ENCODE measurements at places on chromosomes 5 and 9.

GRCh38 chr5:64519263-64519662, 13.4 kb downstream of the RGS7BP start:
- DNase-seq, result no peak

DNA sequence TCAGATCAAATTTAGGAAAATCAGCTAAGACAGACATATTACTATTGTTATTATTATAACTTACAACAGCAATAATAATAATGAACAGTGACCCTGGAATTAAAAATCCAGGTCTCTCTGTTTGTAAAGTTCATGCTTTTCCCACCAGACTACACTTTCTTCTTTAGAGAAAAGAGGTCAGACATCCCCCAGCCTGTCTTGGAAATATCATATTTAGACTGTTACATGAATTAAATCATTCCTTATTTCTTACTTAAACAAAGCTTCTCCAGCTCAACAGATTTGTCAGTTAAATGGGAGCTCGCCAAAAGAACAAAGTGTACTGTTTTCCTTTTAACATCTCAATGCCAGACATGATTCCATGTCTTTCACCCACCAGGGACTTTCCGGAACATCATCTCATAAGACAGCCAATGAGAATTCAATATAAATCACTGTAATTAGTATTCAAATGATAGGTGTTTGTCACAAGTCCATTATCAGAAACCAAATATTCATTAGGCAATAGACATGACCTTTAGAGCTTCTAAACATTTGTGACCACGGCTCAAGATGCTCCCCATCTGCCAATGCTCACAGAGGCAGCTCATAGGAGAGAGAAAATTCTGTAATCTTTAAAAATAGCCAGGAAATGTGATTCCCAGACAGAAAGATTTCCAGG, 351.9 kb downstream of the ENC1 start:
- DNase-seq, result no peak

DNA sequence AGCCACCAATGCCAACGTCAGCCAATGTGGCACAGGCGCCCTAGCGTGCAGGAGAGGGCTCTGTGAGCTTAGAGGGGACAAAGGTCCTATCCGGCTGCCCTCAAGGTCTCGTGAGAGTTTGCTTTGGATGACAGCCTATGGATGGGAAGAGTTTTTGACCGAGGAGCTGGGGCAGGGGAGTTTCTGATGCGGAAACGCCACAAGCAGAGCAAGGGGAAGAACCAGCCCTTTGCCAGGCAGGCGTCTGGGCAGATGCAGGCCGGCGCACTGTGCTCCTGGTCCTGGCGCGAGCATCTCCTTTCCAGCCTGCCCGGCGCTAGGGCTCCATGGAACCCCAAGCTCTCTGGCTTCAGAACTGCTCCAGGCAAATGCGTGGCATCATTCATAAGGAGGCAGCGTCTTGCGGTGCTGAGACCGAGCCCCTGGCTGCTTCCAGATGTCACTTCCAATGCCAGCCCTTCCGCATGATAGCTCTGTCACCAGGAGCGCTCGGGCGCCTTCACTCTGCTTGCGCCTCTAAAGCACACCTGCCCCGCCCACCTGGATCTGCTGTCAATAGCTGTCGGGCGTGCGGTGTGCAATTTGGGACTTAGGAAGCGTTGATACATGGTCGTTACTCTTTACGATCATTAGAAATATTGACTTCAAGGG, 374.9 kb upstream of the IRX1 start:
- DNase-seq, result no peak

DNA sequence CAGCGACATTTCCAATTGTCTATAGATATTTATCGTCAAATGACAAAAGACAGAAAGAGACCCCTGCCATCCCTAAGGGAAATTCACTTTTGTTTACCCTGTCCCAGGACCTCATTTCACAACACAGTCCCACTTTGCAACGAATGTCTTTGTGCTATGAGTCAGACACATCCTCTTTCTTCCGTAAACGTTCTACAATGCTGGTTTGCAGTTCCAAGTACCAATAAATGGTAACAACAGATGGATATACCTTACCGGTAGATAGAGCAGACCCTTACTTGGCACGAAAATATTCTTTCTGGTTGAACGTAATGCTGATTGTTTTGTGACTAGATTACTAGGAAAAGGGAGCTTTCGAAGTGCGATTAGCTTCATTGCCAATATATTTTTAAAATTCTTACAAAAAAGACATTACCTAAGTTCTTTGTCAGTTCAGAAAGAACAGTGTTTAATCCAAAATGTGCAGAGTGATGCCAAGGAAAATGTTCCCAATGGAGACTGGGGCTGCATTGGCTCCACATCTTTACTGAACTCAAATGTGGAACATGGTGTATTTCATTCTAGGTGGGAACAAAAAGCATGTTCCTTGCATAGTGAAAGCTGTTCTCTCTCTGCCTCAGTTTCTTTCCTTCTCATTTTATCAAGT, 202.5 kb upstream of the SLC27A6 start:
- no peak for DNase-seq

- no peak for DNase-seq
These were observed 28.6 kb upstream of the TRIM14 start for GRCh38 chr9:98147582-98147981.

GRCh38 chr9:35560625-35561337, 44.3 kb upstream of the TESK1 start:
- no peak for DNase-seq

GRCh38 chr5:87188391-87188790, 79.3 kb upstream of the RASA1 start:
- no peak for DNase-seq

DNA sequence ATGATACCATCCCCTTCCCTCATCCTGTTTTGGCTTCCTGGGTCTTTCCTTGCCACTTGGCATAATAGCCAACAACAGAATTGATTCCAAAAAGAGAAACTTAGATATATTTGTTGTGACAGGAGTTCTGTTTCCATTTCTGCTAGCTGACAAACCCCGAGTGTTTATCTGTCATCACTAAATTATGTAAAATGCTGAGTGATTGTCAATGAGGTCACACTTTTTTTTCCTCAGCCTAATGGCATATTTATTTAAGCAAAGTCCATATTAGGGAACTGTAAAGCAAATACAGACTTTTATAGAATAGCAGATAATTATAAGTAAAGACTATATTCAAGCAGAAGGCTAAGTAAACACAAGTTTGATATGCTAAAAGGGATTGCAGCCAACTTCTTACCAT, 64.0 kb downstream of the RGS7BP start:
- no peak for DNase-seq

- no peak for DNase-seq
These were observed 17.3 kb downstream of the CSF1R start for GRCh38 chr5:150068961-150069645.

GRCh38 chr5:156956321-156956720, 6.7 kb downstream of the TIMD4 start:
- no peak for DNase-seq

DNA sequence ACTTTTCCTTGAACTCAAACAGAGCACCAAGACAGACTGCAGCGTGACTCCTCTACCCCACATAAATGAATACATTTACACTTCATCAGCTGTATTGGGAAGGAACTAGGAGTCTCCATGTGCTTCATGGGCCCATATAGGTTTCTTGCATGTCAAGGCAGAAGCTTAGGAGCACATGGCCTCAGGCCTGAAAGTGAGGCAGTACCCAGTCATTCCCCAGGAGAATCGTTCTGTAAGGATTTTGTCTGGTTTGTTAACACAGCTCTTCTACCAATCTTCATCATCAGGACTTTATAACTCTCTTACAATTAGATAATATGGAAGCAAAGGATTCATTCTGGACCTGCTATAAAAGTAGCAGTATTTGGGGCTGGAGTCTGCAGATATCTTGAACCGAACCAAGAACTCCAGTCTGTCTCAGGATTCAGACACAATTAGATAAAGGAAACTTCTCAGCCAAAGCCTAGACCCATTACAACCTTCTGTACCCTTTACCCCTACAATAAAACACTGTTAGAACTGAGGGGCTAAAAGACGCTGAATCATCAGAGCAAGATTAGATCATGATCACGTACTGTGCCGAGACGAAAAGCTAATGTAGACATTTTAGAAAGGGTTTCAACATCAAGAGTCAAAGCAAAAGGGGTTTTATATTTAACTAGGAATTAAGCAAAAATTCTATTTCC, 385.5 kb upstream of the SLC30A5 start:
- no peak for DNase-seq

- no peak for DNase-seq
These were observed 467.8 kb downstream of the TMEM232 start for GRCh38 chr5:110258460-110259216.

DNA sequence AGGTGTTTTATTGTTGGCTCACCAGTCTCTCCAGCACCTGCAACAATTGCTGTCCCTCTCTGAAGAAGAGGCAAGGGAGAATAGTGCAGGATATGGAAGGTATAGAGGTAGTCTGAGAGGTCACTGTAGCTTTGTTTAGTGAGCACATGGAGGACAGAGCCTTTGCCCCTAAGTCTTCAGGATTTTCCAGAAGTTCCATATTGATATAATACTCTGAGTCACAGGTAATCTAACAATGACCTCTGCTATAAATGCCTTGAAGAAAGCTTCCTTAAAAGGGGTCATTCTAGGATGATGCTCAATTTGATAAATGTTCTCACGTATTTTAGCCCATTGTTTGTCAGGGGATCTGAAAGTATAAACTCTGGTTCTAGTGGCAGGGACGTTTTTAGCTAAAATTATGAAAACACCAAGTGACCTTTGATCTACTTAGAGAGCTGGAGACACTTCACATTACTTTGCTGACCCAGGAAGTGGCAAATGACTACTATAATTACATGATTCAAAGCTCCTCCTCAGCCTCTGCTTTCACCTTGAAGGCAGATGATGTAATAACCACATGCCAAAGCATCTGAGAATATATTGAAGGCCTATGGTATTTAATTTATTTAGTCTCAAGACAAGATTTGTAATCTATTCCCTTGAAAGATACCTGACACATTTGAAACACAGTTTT, 366.9 kb upstream of the NUDT12 start:
- DNase-seq, result no peak

- peak; percentile 62 for DNase-seq
These were observed at the start of gene RNF224 for GRCh38 chr9:137227054-137227852. Gene RNF224, plus strand, starts transcription at chr9:137227502. Its CDS starts 834 bp downstream, at chr9:137228336.

- no peak for DNase-seq
These were observed 42.1 kb downstream of the RFK start for GRCh38 chr9:76352026-76352620.

GRCh38 chr5:109484597-109484996, 74.8 kb upstream of the PJA2 start:
- no peak for DNase-seq

GRCh38 chr9:81542118-81542889, 147.0 kb downstream of the TLE1 start:
- DNase-seq, result no peak

GRCh38 chr5:79857714-79858409, 133.2 kb downstream of the MTX3 start:
- DNase-seq, result peak; percentile 84

- DNase-seq, result no peak
These were observed 246.0 kb downstream of the YTHDC2 start for GRCh38 chr5:113759505-113759904.

- no peak for DNase-seq
These were observed 63.4 kb upstream of the PAPPA start for GRCh38 chr9:116090030-116090770.

DNA sequence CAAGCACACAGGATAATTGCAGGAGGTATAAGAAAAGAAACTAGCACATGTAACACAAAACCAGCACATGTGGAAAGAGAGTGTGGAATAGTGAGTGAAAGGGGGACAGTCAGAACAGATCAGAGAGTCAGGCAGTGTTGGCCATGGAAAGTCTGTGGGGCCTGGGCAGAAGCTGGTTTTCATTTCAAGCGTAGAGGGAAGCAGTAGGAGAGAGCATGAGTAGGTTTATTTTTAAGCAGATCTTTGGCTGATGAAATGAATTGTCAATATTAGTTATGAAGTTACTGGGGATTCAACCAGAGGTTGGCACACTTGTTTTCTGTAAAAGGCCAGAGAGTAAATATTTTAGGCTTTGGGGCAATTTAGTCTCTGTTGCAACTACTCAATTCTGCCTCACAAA, 283.1 kb downstream of the SMARCA2 start:
- DNase-seq, result no peak

- DNase-seq, result no peak
These were observed 428.8 kb downstream of the SH3GL2 start for GRCh38 chr9:18007621-18008020.

GRCh38 chr5:2525351-2525750, 226.1 kb downstream of the IRX2 start:
- DNase-seq, result no peak

DNA sequence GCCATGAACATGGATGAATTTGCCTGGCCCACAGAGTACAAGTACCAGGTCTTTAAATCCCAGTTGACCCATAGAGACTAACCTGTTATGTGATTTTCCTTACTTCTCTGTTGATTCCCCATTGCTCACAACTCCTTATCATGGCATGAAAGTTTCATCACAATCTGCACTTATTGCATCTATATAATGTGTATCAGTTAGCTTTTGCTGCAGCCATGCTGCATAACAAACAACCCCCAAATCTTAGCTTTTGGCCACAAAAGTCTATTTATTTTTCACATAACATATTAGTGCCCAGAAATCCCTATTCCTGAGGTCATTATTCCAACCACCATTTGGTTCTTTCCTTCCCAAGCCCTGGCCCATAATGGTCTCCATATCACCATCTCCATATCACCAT, 3.7 kb downstream of the GGTA1 start:
- DNase-seq, result no peak

DNA sequence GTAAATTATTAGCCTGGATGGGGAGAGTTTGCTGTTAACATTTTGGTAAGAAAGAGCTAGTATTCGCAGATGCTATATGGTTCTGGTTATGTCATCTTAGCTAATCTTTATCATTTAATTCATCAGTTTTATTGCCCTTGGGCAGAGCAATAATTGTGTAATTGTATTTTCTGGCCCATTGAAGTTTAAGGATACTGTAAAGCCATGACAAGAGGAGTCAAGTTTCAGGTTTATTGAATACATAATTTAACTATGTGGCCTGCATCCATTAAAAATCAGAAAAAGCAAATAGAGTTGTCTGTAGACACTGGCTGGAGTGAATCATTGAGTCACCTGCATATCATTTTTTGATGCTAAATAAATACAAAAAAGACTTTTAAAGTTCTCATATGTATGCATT, 255.8 kb downstream of the PRELID2 start:
- DNase-seq, result no peak

DNA sequence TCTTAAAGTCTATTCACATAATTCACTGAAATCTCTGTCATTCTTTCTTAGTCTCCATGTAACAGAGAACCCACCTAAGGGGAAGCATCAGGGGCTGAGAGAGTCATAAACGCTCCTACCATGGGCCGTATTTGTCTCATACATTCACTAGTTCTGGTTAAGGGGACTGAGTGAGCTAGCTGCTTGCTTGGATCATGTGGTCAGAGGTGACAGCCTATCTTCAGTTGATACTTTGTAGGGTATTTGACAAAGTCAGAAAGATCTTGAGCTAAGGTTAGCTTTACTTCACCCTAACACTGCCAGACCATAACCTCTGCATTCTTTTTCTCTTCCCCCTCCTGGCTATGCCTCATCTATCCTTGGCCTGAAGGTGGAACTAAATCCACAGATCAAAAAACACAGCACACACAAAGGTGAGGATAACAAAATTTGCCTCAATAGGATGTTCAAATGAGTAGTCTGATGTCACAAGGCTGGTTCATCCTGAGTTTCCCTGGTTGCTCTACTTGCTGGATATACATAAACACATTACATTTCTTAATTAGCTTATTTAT, 66.5 kb downstream of the MARCHF3 start:
- DNase-seq, result no peak

GRCh38 chr5:16937503-16938161, 1.5 kb upstream of the MYO10 start:
- DNase-seq, result no peak

- no peak for DNase-seq
These were observed 235.7 kb downstream of the ICE1 start for GRCh38 chr5:5658226-5658625.

Data from midbrain (tissue), 1 donor.